Activated T-helper 17 cell treated with anti-CD3 and anti-CD28 coated beads, Interleukin-2, amount 50 U/mL, for 72 hours (primary cell): ENCODE measurements at places on chromosomes 13 and 19. TPM values are rescaled to one million over a fixed set of nuclear protein-coding genes. Genes with fewer than 3 reads are reported as not detected.

GRCh38 chr13:44523146-44524015 lies 52.7 kb downstream of the TSC22D1 start:
- peak; percentile 63 for ATAC-seq

The PLVAP gene
- not detected for total RNA-seq

The SMIM17 gene
- total RNA-seq: not detected

The ZNF418 gene
- total RNA-seq: 1.0 TPM

GRCh38 chr19:3193256-3194105 lies 7.8 kb downstream of the NCLN start:
- no peak for ATAC-seq

The DDX49 gene
- total RNA-seq: 54.4 TPM

The OBI1 gene
- total RNA-seq: 11.2 TPM

GRCh38 chr13:46799139-46799538 lies 2.2 kb upstream of the ESD start:
- ATAC-seq: no peak

DNA sequence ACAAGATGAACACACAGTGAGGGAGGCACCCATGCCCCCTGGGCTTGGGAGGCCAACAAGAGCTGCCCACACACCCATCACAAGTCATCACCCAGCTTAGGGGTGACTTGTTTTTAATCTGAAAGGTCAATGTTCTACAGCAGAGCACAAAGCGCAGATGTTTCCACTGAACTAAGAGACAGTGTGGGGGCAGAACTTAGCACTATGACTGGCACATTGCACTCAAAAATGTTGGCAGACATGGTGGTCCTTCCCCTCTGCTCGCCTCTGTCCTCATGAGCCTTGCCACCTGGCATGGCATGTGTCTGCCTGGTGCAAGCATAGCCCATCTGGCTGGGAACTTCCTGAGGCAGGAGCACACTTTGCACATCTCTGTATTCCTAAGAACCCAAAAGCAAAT lies 81.4 kb upstream of the ZNF98 start:
- ATAC-seq: no peak

GRCh38 chr13:64429691-64430090 lies 2800.4 kb downstream of the PCDH9 start:
- ATAC-seq: no peak

DNA sequence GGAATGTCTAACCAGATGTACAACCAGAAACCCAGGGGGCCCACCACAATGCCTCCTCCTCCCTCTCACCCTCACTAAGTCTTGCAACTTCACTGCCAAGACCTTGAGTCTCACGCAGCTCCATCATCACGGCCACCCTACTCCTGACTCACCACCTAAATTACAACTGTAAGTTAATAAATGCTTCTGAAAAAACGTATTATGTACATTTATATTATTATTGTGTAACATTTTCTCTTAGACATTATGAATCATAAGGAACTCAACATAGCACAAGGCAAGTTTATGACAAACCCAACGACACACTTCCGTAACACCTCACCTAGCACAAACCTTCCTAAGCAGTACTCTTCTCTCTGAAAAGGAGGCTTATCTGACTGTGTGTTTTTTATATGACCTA lies 20.7 kb downstream of the MIPEP start:
- ATAC-seq: no peak

GRCh38 chr13:113034451-113035212 lies 65.6 kb downstream of the MCF2L start:
- no peak for ATAC-seq

DNA sequence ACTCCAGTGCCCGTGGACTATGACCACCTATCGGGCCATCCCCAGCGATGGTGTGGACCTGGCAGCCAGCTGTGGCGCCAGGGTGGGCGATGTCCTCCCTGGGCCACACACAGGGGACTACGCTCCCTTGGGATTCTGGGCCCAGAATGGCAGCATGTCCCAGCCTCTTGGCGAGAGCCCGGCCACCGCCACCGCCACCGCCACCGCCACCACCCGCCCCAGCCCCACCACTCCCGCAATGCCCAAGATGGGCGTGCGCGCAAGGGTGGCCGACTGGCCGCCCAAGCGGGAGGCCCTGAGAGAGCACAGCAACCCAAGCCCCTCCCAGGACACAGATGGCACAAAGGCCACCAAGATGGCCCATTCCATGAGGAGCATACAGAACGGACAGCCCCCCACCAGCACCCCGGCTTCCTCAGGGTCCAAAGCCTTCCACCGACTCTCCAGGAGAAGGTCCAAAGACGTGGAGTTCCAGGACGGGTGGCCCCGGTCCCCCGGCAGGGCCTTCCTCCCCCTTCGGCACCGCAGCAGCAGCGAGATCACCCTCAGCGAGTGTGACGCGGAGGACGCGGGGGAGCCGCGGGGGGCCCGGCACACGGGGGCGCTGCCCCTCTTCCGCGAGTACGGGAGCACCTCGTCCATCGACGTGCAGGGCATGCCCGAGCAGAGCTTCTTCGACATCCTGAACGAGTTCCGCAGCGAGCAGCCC lies 142.3 kb downstream of the DPF1 start:
- no peak for ATAC-seq

The APBA3 gene
- total RNA-seq: 75.0 TPM

GRCh38 chr13:44489751-44490150 lies 86.4 kb downstream of the TSC22D1 start:
- no peak for ATAC-seq

- peak; percentile 11 for ATAC-seq
Observed at GRCh38 chr19:12162513-12162881, 399 bp upstream of the ZNF136 start.

The PRSS57 gene
- total RNA-seq: not detected

The ADGRE3 gene
- total RNA-seq: not detected

GRCh38 chr13:101829484-101829883 lies 377.0 kb downstream of the ITGBL1 start:
- no peak for ATAC-seq

- no peak for ATAC-seq
Observed at GRCh38 chr19:47067215-47067847, 18.9 kb upstream of the TMEM160 start.

- ATAC-seq: no peak
Observed at GRCh38 chr13:73293913-73294523, 235.2 kb downstream of the KLF5 start.

GRCh38 chr19:16342002-16342715 lies 17.5 kb downstream of the KLF2 start:
- ATAC-seq: peak; percentile 70

The ARHGAP33 gene
- total RNA-seq: 71.7 TPM

GRCh38 chr13:71967990-71968389 lies 101.0 kb upstream of the DACH1 start:
- no peak for ATAC-seq

The NANOS3 gene
- total RNA-seq: 1.2 TPM

GRCh38 chr13:98978280-98978679 lies 416 bp upstream of the DOCK9 start:
- no peak for ATAC-seq

GRCh38 chr19:42497492-42498168 lies 30.7 kb downstream of the CEACAM1 start:
- ATAC-seq: no peak

The MAP2K2 gene
- total RNA-seq: 155 TPM

- no peak for ATAC-seq
Observed at GRCh38 chr19:50626795-50627194, 12.9 kb downstream of the SYT3 start.
